ENCODE measurements at places on chromosomes 4 and X.

GRCh38 chr4:138865765-138866164, 149.8 kb upstream of the NOCT start:
- no peak for DNase-seq

DNA sequence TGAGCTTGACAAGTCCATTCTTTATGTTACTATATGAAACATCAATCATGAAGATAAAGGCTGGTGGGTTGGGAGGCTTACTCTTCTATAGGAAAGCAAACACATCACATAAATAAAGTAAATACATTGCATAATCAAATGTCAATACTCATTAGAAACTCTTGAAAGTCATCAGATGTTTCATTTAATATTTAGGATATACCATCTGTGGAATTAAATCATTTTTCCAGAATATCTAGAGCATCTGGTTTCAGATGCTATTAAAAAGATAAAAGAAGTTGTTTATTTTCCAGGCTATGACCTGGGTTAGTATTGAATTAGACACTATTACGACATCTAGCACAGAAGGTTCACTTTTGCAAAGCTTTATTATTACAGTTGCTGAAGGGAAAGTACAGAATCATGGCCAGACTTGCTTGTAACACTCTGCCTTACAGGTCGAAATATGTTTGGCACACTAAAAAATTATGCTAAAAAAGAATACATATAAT, 72.6 kb downstream of the METTL14 start:
- DNase-seq: no peak

DNA sequence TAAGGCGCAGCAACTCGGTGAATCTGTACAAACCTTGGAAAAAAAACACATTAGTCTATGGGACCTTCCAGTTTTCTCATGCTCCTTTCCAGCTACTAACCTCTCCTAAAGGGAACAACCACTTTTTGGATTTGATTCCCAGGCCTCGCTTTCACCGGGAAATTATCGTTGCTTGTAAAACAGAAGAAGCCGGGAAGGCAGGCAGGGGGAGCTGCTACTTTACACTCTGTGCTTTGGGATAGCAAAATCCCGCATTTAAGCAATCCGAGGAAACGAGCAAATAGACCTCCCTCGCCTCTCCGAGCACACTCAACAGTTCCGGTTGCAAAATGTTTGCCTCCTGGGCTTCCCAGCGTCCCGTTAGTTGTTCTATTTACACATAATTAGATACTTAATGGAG, 1.2 kb downstream of the CD38 start:
- DNase-seq: no peak

- no peak for DNase-seq
These were observed 14.4 kb upstream of the S100G start for GRCh38 chrX:16635596-16635995.

DNA sequence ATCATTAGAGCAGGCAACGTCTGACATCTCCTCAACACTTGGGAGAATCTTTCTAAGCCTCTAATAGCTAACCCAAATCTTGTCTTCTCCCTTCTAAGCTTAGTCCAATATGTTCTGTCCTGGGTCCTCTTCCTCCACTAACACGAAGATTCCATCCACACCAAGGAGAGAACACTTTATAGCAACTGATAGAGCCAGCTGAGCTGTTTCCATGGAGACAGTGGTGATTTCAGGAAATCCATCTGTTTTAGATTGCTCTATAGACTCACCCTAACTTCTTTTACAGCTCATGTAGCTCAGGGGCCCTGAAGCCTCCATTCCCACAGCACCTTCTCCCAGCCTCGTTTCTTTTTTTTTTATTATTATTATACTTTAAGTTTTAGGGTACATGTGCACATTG, 37.4 kb downstream of the SCD5 start:
- no peak for DNase-seq

DNA sequence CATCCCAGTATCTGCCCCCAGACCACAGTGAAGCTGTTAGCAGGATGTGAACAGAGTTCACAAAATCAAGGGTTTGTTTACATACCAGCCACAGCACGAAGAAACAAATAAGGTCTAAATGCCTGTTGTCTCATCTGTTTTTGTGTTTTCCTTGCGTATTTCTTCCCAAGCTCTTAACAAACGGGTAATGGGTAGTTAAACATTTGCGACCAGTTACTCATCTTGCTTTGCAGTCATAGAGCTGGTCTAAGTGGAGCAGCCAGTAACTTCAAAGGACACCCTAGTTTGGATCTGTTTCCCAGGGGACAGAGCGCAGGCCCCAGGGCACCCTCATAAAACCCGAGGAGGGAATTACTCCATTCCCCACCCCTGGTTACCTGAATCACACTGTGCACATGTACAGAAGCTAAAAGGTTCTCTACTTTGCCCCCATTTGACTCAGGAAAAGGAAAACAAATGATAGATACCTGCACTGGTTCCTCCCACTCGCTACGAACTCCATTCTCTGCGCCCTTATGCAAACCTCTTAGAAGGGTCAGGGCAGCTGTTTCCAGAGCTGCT, 68.8 kb downstream of the MAML3 start:
- no peak for DNase-seq

GRCh38 chr4:102625232-102625930, 124.2 kb downstream of the NFKB1 start:
- DNase-seq: no peak

DNA sequence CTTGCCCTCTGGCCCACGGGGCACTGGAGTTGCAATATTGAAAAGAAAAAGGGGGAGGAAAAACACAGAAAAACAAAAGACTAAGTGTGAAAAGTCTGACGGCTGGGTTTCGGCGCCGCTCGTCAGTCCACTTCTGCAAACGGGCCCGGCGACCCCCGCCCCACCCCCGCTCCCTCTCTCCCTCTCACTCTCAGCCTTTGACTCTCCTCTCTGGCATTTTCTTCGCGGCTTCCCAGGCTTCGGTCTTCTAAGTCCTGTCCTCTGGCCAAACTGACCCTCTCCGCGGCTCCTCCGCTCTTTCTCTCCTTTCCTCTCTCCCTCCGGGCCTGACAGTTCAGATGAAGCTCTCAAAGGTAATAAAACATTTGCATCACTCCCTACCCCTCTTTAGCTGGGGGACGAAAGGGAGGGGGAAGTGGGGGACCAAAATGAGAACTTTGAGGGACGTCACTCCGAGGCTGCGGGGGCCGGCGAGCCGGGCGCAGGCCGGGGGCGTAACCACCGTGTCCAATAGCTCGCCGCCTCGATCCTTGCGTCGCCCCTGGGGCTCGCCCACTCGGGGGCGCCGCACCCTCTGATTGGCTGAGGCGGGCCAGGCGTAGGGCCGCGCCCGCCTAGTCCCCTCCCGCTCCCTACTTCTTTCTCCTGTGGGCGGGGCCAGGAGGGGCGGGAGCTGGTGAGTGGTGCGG, at the start of gene NKX6-1:
Gene NKX6-1, minus strand, starts transcription at position 358 of the 689 bp plus-strand sequence. CDS start 1,064 bp downstream, outside the sequence.
- DNase-seq: peak; percentile 17

- no peak for DNase-seq
These were observed 18.2 kb upstream of the MCTS1 start for GRCh38 chrX:120585702-120586101.

DNA sequence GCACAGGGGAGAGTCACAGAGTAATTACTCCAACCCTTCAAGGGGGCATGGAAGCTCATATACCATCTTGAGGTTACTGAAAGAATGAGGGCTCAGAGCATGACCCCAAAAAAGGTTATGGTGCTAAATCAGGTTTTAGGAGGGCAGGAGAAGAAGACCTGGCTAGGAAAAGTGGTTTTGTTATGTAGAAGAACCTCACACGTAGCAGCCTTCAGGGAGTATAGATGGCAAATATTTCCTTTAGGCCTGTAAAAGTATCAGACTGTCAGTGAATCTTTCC, 102.0 kb upstream of the PDE5A start:
- no peak for DNase-seq

DNA sequence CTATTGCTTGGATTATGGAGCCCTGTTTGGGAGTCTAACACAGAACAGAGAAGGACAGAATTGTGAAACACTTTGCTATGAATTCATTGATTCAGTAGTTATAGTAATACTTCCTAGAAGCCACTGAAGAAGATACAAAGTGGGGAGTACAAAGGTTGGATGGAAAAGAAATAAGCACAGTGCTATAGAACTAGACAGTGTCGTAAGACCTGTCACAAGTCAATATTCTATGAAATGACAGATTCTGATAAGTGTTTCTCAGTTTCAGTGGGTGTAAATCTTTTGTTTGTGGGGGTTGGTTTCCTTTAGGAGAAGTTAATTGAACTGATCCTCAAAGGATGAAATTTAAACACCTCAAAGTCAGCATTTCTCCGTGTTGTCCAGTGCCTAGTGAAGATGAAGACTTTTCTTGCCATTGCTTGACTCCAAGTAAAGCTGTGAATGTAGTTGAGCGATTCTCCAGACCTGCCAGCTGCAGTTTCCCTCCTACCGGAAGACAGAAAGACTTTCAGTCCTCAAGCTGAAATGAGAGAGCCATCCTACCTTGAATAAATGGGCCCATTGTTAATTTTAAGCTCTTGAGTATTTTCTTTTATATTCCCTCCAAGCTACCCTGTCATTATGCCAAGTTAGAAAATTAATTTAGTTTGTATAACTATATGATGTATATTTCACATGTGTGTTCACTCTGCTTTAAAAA, 7.9 kb downstream of the PDLIM5 start:
- no peak for DNase-seq

GRCh38 chr4:25085671-25086070, 54.9 kb upstream of the LGI2 start:
- DNase-seq: no peak

GRCh38 chr4:22485737-22486136, 30.1 kb downstream of the ADGRA3 start:
- no peak for DNase-seq

DNA sequence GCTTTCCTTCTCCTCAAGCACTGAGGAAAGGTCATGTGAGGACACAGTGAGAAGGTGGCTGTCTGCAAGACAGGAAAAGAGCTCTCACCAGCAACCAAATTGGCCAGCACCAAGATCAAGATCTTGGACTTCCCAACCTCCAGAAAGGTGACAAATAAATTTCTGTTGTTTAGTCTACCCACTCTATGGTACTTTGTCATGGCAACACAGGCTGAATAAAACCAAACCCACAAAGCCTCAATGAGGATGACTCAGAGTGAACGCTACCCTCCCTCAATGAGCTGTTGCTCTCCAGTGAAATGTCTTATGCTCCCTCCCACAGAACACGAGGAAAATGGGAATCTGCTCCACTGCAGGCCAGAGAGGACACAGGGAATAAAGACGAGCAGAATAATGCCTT, 244.1 kb downstream of the RAB28 start:
- DNase-seq: no peak

DNA sequence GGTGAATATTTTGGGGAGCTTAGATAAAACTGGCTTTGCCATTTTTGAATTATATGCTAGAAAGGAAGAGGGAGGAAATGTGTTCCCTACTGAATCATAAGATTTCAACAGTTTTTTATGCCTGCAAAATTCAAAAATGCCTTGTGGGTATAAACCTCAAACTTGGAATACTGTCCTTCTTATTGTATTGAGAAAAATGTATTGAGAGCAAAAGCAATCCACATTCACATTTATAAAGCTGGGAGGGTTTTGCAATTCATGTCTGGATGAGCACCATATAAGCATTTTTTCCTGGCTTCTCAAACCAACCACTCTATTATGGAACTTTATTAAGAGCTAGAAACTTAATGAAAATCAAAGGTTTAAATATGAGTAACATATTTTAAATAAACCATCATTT, 289.8 kb downstream of the PCDH7 start:
- DNase-seq: no peak

DNA sequence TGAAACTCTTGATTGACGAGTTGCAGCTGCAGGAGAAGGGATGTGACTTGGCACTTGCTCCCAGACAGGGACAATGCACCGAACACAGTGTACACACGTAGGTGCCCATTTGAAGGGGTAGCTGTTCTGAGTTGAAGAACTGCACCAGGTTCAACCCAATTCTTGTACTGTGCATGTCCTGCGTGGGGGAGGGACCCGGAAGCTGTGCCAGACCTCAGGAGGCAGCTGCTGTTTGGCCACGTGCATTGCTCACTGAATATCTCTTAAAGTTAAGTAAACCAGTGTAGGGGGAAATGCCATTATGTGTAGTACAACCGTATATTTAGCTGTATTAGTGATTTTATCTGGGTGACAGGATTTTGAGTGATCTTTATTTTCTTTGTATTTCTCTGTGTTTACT, 12.0 kb upstream of the RBBP7 start:
- DNase-seq: no peak

DNA sequence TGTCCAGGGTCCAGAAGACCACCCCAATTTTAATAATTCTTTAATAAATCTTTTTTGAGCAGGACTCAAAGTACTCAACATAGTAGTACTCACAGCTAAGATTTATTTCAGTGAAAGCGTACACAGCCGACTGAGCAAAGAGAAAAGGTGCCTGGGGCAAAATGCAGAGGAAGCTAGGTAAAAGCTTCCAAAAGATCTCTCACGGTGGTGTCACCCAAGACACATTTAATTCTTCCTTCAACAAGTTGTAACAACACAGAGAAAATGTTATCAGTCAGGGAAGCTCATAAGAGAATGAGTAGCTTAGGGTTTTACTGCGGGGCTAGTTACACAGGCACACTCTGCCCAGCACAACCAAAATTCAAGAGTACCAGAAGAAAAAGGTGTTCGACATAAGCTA, 201.1 kb downstream of the OPHN1 start:
- DNase-seq: no peak

GRCh38 chr4:8910822-8911315, 39.2 kb upstream of the HMX1 start:
- no peak for DNase-seq

GRCh38 chr4:147735413-147736301, 3.8 kb downstream of the ARHGAP10 start:
- no peak for DNase-seq

DNA sequence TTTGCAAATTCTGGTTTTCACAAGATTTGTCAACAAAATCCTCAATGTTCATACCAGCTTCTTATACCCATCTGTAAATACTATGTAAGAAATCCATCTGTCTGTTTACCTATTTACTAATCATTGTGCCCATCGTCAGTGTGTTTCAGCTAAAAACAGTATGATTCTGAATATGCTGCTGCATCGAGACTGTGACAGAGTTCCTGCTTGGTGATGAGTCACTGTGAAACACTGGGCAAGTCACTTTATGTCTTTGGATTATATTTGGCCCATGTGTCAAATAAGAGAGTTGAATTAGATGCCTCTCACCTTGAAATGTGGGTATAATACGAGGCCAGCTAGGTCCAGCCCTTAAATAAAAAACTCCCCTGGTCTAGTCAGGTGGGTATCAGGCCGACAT, 79.3 kb downstream of the CBLL2 start:
- no peak for DNase-seq

DNA sequence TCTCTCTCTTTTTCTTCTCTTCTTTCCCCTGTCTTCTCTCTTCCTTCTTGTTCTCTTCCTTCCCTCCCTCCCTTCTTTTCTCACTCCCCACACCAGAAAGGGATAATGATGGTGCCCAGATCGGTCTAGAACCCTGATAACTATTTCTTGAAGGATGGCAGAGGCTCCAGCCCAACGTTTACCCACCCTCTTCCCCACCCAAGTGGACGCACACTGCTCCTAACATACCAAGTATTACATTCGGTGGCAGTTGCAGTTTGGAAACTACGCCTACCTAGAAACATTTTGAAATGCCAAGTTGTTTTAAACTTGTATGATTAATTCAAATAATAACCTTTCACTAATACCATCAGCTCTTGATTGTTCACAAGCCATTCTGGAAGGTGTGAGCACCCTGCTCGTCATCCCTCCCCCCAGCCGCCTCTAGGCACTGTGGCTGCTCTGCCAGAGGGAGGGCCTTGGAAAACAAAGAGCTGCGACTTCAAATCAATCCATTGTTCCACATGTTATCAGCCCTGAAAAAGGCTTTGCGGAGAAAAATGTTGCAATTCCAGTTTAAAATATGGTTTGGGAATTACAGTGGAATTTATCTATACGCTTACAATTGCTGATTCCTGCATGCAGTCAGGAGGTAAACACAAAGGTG, 1017.5 kb upstream of the TENM3 start:
- DNase-seq: no peak

Data from LNCaP clone FGC (cell line).